ENCODE measurements at places on chromosomes 4 and X.

DNA sequence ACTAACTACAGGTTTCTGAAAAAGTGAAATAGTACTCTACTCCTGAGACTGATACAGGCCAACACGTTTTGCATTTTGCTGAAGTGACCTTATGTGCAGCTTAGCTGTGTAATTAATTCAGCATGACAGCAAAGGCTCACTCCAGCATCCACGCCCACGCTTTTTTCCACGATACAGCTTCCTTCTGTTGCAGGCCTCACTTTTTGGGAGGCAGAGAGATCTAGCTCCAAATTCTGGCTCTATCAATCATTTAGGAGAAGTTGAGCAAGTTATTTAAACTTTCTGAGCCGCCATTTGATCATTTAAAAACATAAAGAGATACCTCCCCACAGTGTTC, 160.3 kb downstream of the AFAP1 start:
- DNase-seq = peak; percentile 82

- DNase-seq = no peak
Observed at GRCh38 chrX:100980608-100981497, 11.3 kb downstream of the ARL13A start.

DNA sequence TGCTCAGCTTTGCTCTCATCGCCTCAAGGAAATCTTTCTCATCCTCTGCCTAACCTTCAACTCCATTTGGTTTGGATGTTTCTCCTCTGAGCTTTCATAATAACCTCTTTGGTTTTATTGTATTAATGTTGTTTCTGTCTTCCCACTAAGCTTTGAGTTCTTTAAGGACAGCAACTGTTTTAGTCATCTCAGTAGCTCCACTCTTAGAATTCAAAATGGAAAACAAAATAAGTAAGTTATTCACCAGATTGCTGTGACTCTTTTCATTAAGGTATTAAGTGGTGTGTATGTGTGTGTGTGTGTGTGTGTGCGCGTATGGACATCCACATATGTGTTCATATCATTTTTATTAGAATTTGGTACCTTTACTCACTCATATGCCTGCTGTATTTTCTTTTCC, 279.2 kb upstream of the BOD1L1 start:
- no peak for DNase-seq

DNA sequence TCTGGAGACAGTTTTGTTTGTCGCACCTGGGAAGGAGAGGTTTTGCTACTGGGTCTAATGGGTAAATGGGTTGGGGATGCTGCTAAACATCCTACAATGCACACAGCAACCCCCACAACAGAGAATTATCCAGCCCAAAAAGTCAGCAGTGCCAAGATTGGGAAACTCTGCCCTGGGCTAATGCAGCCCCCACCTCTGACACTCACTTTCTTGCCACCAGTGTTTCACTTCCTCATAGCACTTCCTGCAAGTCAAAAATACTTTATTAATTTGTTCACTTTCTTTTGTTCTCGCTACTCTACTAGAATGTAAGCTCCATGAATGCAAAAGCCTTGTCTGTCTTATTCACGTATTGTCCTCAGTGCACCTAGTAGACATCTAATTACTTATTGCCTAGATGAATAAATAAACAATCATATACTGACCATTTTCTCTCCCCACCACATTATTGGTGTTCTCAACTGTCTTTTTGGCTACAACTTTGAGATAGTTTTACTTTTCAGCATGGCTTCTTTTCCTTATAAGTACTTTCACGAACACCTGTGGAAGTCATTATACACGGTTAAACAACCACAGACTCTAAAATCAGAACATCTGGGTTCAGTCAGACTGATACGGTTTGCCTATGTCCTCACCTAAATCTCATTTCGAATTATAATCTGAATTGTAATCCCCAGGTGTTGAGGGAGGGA, 82.0 kb upstream of the PITX2 start:
- DNase-seq = no peak

DNA sequence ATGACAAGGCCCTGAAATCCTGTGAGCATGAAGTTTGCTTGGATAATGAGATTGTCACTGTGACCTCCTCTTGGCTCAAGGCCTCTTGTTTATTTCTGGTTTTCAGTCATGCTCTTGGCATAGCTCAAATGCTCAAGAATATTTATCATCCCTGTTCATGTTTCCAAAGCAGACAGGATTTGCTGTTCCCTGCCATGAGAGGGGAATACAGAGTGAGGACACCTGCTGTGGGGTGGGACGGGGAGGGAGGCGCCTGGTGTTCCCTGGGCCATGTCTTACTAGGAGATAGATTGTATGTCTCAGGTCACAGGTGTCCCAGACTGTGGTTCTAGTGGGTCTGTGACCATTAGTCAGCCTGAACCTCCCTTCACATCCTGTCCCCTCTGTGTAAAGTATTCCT, 34.9 kb upstream of the SH3RF1 start:
- DNase-seq = no peak

All from renal pelvis (tissue), 12 donors.